ENCODE measurements at places on chromosomes 5 and 9. TPM values are rescaled to one million over a fixed set of nuclear protein-coding genes. Genes with fewer than 3 reads are reported as not detected.

DNA sequence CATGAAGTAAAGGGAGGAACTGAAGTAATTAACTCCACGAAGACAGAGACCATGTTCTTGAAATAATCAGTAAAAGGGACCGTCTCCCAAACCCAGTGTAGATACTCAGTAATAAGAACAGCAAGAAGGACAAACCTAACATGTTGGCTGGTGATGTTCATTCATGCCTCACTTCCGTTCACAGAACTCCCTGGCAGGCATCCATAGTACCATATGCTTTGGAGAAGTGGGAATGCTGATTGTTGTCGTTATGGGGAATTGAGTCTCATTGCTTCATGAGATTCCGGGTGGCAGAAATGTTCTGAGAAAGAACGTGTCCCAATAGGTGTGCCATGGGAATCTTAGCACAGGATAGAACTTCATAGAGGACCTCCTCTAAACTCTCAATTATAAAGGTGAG is 452.3 kb downstream of the ZSWIM6 start:
- no peak overlapping the region for H3K27ac ChIP-seq
- no peak for DNase-seq
- H3K4me1 ChIP-seq, result no peaks in the 10 kb centered on the region
- H3K36me3 ChIP-seq, result no peaks in the 10 kb centered on the region
- peaks cover 12% of the 10 kb centered on the region for H3K27me3 ChIP-seq

GRCh38 chr5:107457138-107457537 is 213.6 kb downstream of the EFNA5 start:
- no peaks in the 10 kb centered on the region for H3K4me1 ChIP-seq
- no peak for DNase-seq
- peaks cover 8% of the 10 kb centered on the region for H3K27me3 ChIP-seq
- H3K27ac ChIP-seq, result no peak overlapping the region
- no peak overlapping the region for H3K4me3 ChIP-seq

- no peaks in the 10 kb centered on the region for H3K27me3 ChIP-seq
- peak overlapping the region; percentile 14 for H3K27ac ChIP-seq
- peaks cover 13% of the 10 kb centered on the region for H3K36me3 ChIP-seq
- DNase-seq, result no peak
- no peak overlapping the region for H3K4me3 ChIP-seq
Measured at GRCh38 chr5:62386824-62387223, 16.9 kb downstream of the DIMT1 start.

Gene EGFLAM
- not detected for total RNA-seq

DNA sequence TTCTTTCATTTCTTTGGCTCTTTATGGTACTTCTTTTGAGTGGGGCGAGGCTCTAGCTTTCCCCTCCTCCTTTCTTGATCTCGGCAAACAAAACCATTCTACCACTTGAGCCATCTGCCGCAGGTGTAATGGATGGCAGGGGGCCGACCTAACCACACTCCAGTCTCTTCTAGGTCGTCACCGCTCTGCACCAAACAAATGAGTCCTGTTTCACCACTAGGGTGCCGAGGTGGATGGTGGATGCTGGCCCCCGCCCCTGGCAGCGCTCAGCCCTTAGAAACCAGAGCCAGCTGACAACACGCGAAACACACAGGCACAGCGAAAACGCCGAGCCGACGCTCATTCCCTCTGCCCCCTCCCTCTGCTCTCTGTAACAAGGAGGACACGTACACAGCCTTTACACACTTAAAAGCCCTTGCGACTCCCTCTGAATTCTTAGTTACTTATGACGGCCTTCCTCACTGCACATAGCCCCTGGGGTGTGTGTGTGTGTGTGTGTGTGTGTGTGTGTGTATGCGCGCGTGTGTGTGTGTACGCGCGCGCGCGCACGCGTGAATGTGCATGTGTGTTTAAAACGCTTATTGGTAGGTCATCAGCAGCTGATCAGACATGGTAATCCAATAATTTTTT is 199.4 kb downstream of the MEF2C start:
- H3K4me3 ChIP-seq, result no peak overlapping the region
- H3K4me1 ChIP-seq, result peaks cover 7% of the 10 kb centered on the region
- H3K27ac ChIP-seq, result no peak overlapping the region
- H3K27me3 ChIP-seq, result peaks cover 95% of the 10 kb centered on the region
- peaks cover 4% of the 10 kb centered on the region for H3K36me3 ChIP-seq
- no peak for DNase-seq

Gene SNX24
- 1.0 TPM for total RNA-seq

Gene TAF11L5
- total RNA-seq, result not detected

Gene GCNT4
- 1.6 TPM for total RNA-seq

DNA sequence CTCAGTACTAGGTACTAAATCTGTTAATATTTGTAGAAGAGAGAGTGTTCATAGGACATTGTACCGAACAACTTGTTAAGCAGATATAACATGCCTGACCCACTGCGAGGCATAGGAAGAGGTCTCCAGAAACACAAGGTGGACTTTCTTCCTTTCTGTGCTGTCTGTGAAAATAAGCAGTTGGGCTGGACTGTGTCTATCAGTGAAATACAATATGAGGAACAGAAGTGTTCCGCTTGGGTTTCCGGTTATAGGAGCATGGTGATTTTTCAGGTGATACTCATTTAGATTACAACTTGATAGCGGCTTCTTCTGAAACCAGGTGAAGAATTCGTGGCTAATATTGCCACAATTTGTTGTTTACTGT is 60.9 kb upstream of the TLR4 start:
- peaks cover 32% of the 10 kb centered on the region for H3K27me3 ChIP-seq
- no peak for DNase-seq
- H3K4me3 ChIP-seq, result no peak overlapping the region
- H3K4me1 ChIP-seq, result peaks cover 3% of the 10 kb centered on the region
- H3K27ac ChIP-seq, result no peak overlapping the region

Gene TLX3
- total RNA-seq, result not detected

Gene TNFSF8
- 57.3 TPM for total RNA-seq

Gene KCNMB1
- total RNA-seq, result not detected

- H3K27me3 ChIP-seq, result no peaks in the 10 kb centered on the region
- H3K4me3 ChIP-seq, result no peak overlapping the region
- no peak for DNase-seq
- no peak overlapping the region for H3K27ac ChIP-seq
Measured at GRCh38 chr5:32476891-32477290, 32.4 kb upstream of the ZFR start.

Gene SUSD3
- 27.1 TPM for total RNA-seq

Gene MUSK
- not detected for total RNA-seq

GRCh38 chr5:158484150-158484549 is 615.6 kb downstream of the EBF1 start:
- no peak for DNase-seq
- no peak overlapping the region for H3K27ac ChIP-seq
- no peaks in the 10 kb centered on the region for H3K27me3 ChIP-seq
- no peaks in the 10 kb centered on the region for H3K36me3 ChIP-seq

Gene CMBL
- total RNA-seq, result 2.9 TPM

DNA sequence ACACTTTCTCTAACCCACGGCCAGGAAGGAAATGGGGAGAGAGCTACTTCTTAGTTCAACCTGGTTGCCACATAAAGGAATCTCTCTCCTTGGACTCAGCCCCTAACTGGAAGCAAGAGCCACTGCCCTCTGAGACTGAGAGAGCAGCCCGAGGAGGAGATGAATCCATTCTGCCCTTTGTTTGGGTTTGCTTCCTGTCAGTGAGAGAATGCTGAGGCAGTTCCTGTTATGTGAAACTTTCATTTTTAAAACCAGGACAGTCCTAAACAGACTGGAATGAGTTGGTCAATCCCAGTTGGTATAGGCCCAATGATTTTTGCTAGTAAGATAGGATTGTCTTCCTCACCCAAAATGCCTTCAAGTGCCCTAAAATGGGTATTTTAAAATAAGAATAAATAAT is 205.1 kb downstream of the NTRK2 start:
- no peaks in the 10 kb centered on the region for H3K4me1 ChIP-seq
- H3K27ac ChIP-seq, result no peak overlapping the region
- DNase-seq, result no peak
- H3K4me3 ChIP-seq, result no peak overlapping the region
- H3K36me3 ChIP-seq, result no peaks in the 10 kb centered on the region
- H3K27me3 ChIP-seq, result no peaks in the 10 kb centered on the region

GRCh38 chr5:24325306-24325832 is 319.4 kb downstream of the CDH10 start:
- no peaks in the 10 kb centered on the region for H3K36me3 ChIP-seq
- no peak overlapping the region for H3K27ac ChIP-seq
- DNase-seq, result no peak
- H3K27me3 ChIP-seq, result no peaks in the 10 kb centered on the region
- H3K4me3 ChIP-seq, result no peak overlapping the region

GRCh38 chr5:133241179-133242092 is 189.6 kb downstream of the HSPA4 start:
- no peak overlapping the region for H3K27ac ChIP-seq
- no peaks in the 10 kb centered on the region for H3K27me3 ChIP-seq
- no peaks in the 10 kb centered on the region for H3K36me3 ChIP-seq

Gene GMCL2
- not detected for total RNA-seq

- H3K4me1 ChIP-seq, result no peaks in the 10 kb centered on the region
- H3K27ac ChIP-seq, result no peak overlapping the region
- no peaks in the 10 kb centered on the region for H3K36me3 ChIP-seq
- no peaks in the 10 kb centered on the region for H3K27me3 ChIP-seq
Measured at GRCh38 chr5:44681906-44682305, 126.8 kb upstream of the MRPS30 start.

Gene LHX6
- 0.12 TPM for total RNA-seq

Gene PLEKHG4B
- total RNA-seq, result 0.06 TPM

DNA sequence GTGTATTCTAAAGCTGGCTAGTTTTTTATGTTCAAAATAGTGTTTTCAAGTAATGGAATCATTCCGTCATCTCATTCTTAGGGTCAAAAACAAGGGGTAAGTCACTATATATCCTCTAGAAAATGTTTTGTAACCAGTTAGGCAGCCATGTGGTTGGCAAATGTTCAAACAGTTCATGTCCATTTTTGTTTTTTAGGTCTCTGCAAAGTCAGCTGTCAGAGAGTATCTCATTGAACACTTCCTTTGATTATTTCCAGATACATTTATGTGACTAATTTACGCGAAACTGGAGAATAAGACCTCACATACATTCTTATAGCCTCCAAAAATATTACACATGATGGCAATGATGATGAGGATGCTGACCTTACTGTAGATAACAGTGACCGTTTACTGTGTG is 50.4 kb downstream of the TRIO start:
- H3K4me3 ChIP-seq, result no peak overlapping the region
- H3K36me3 ChIP-seq, result no peaks in the 10 kb centered on the region
- no peak overlapping the region for H3K27ac ChIP-seq

- no peak overlapping the region for H3K27ac ChIP-seq
- peaks cover 30% of the 10 kb centered on the region for H3K4me1 ChIP-seq
- no peaks in the 10 kb centered on the region for H3K27me3 ChIP-seq
Measured at GRCh38 chr5:56105511-56106291, 110.9 kb upstream of the IL6ST start.

Gene SH2D3C
- total RNA-seq, result 21.5 TPM

Gene GPX3
- not detected for total RNA-seq

Gene EFNA5
- total RNA-seq, result not detected

GRCh38 chr5:113463032-113463431 is 25.2 kb downstream of the MCC start:
- H3K27ac ChIP-seq, result no peak overlapping the region
- no peaks in the 10 kb centered on the region for H3K27me3 ChIP-seq
- H3K4me3 ChIP-seq, result no peak overlapping the region

DNA sequence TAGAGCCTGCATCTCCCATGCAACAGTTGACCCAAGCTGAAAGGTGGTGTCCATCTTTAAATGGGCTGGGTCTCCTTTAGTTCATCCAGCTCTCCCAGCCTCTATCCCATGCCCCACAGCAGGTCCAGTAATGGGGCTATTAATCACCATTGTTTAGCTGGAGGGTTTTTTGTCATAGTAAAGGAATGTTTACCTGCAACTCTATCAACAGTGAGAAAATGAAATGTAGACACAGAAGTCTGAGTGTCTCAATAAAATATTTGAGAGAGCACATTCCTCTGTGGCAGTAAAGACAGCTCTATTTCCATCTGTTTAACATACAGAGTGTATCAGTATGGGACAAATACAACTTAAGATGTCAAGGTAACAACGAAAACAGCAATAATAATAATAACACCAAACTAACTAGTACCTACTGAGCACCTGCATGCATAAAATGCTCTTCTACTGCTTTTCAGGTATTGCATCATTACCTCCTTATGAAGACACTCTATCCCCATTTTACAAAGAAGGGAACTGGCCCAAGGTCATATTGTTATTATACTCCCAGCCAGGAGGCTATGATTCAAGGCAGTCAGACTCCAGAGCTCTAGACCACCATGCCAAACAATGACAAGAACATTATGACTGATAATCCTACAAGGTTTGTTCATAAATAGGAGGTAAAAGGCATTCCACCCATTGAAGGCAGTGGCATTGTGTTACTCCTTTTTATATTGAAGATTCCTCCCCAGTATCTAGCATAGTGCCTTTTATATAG is 21.0 kb upstream of the C5orf58 start:
- H3K4me1 ChIP-seq, result no peaks in the 10 kb centered on the region
- H3K27me3 ChIP-seq, result peaks cover 13% of the 10 kb centered on the region
- DNase-seq, result no peak
- no peak overlapping the region for H3K4me3 ChIP-seq
- no peaks in the 10 kb centered on the region for H3K36me3 ChIP-seq

DNA sequence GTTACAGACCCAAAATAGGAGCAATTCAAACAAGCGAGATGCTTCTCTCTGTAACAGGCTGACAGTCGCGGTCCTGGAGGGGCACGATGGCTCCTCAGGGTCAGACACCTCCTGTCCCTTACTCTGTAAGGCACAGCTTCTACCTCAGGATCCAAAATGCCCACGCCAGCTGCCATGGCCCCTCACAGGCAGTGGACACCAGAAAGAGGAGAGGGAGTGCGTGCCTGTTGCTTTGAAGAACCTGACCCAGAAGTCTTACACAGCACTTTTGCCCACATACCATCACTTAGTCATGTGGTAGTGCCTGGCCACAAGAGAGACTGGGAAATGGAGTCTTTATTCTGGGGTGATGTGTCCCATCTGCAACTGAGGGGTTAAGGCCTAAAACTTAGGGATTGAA is 11.6 kb upstream of the ABL1 start:
- no peak overlapping the region for H3K27ac ChIP-seq
- H3K4me1 ChIP-seq, result peaks cover 11% of the 10 kb centered on the region
- no peak for DNase-seq
- H3K36me3 ChIP-seq, result peaks cover 3% of the 10 kb centered on the region
- no peaks in the 10 kb centered on the region for H3K27me3 ChIP-seq
- no peak overlapping the region for H3K4me3 ChIP-seq

Gene IGFBPL1
- total RNA-seq, result not detected

DNA sequence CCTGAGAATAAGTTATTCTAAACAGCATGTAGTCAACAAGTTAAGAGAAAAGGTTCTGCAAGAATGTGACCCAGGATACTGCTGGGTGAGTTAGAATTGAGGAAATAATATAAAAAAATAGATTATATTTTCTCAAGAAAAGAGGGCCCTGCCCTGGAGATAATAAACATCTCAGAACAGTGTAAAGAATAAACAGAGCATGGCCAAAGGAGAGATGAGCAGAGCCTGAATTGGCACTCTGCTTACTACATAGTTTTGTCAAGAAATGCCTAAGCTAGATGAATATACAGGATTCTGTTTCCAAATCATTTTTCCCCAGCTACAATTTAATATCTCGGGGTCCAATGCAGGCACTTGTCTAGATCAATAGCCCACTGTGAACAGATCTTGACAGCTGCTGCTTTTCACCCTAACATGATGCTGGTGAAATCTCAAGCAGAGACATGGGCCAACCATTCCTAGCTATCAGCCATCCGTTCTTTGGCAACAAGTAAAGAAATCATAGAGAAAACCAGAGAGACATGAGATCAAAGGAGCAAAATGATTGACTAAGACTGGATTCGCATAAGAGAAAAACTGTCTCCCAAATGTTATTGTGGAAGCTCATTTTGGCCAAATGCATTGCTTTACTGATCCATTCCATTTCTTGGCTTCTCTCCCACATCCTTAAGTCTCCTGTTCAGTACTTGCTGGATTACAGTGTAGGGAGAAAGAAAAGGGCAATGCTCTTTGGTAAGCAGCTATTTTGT is 173.2 kb downstream of the PRELID2 start:
- no peaks in the 10 kb centered on the region for H3K4me1 ChIP-seq
- no peaks in the 10 kb centered on the region for H3K27me3 ChIP-seq
- H3K27ac ChIP-seq, result no peak overlapping the region
- no peaks in the 10 kb centered on the region for H3K36me3 ChIP-seq
